Effector CD8-positive, alpha-beta T cell (primary cell): ENCODE measurements at places on chromosomes 4 and X.

DNA sequence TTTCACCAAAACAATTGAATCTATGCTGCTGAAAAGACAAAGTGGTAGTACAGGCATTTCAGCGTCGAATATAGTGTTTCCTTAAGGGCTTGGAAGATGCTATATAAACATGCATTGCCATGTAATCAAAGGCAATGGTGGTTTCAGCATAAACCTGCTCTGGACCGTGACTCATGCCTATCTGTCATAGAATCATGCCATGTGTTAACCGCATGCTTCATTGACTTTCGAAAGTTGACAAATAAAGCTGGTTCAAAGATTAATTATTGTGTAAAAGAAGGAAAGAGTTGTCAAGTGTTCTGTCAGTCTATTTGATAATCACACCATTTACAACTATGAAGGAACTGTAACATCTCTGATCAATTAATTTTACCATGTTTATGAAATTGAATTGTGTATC lies 83.2 kb downstream of the FUNDC1 start:
- DNase-seq = no peak

DNA sequence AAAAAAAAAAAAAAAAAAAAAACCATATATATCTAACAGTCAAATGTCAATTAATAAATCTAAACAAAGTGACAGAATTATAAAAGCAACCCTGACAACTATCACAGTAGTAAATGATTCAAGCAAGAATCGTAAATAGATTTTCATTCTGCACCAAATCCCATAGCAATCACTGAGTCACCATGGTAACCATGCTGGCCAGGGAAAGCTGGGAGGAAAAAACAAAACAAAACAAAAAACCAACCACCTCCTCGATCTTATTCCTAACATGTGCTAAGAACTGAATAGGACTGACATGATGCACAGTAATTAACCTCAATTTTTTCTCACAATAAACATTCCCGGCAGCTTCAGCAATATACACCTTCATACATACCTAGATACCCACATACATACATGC lies 30.6 kb upstream of the RAB40A start:
- DNase-seq = no peak

DNA sequence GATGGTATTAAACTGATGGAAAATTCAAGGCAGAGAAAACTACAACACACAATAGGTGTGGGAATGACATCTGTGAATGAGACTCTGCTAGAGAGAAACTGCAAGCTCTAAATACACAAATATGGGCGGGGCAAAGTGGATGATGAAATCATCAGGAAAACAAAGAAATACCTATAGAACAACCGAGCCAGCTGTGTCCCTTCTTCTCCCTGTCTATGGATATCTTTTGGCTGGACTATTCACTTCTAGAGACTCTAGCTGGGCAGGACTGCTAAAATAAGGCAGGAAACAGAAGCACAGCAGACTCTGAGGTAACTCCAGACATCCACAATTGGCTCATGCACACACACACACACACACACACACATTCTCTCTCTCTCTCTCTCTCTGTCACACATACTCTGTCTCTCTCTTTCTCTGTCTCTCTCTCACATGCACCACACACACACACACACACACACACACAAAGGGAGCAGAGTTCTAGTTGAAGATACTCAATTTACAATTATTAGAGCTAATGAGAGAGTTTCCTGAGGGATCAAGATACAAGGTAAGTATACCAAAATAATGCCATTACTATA lies 27.2 kb upstream of the EDNRA start:
- no peak for DNase-seq

- no peak for DNase-seq
Observed at GRCh38 chrX:23287191-23287725, 47.4 kb upstream of the PTCHD1 start.

GRCh38 chr4:138671106-138671505 lies 344.5 kb upstream of the NOCT start:
- DNase-seq = no peak

- DNase-seq = no peak
Observed at GRCh38 chrX:13216139-13216538, 103.7 kb downstream of the ATXN3L start.

GRCh38 chrX:109299091-109299490 lies 182.8 kb downstream of the GUCY2F start:
- DNase-seq = no peak

GRCh38 chr4:6332042-6332668 lies 62.5 kb downstream of the WFS1 start:
- DNase-seq = no peak

- DNase-seq = no peak
Observed at GRCh38 chr4:15675356-15675755, 6.3 kb upstream of the FAM200B start.

- no peak for DNase-seq
Observed at GRCh38 chrX:10159145-10159468, 2.3 kb downstream of the CLCN4 start.

- DNase-seq = no peak
Observed at GRCh38 chr4:183919141-183919540, 14.0 kb downstream of the STOX2 start.

GRCh38 chr4:36771411-36772153 lies 473.0 kb upstream of the NWD2 start:
- DNase-seq = no peak

GRCh38 chrX:15849555-15849954 lies 5.1 kb downstream of the AP1S2 start:
- no peak for DNase-seq

- DNase-seq = no peak
Observed at GRCh38 chrX:79556800-79557199, 189.7 kb upstream of the ITM2A start.

DNA sequence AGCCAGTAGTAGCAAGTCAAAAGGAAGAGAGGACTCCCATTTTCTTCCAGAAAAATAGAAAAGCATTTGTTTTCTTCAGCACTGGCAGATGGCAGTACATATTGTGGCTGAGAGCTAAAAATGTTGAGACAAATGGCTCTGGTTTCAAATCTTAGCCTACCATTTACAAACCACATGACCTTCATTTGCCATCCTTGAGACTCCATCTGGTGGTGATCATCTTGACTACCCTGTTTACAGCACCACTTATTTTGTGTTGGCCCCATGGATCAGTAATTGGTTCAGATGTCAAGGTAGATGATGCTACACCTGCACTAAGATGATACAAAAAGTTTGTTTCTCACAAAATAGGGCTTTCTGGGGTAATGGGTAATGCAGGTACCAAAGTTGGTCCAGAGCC lies 951.8 kb upstream of the IGFBP7 start:
- no peak for DNase-seq

GRCh38 chr4:96407225-96407624 lies 567.3 kb downstream of the PDHA2 start:
- DNase-seq = no peak

DNA sequence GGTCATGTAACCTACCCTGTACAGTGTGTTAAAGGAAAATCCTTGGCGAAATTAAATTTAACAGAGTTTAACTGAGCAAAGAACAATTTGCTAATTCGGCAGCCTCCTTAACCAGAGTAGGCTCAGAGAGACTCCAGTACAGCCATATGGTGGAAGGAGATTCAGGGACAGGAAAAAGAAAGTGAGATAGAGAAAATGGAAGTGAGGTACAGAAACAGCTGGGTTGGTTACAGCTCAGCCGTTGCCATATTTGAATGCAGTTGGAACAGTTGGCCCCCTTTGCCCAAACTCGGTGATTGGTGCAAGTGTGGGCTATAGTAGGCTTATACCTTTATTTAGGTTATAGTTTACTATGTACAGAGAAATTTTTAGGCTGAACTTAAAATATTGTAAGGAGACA lies 48.8 kb upstream of the GBA3 start:
- no peak for DNase-seq

DNA sequence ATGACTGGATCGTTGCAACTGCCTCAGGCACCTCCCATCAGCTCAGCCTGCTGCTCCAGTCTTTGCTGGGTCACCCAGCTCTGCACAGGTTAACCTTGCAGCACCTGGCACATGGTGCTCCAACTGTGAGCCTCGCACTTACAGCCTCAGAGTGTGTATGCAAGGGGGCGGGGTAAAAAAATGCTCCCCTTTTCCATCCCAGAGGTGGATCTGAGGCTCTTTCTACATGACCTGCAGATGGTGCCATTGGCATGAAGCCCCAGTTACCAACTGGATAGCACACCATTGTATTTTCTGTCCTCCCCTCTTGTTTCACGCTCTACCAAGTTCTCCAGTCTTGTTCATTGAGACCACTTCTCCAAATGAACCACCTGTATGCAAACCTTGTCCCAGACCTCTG lies 46.2 kb upstream of the TRPC3 start:
- DNase-seq = no peak

- no peak for DNase-seq
Observed at GRCh38 chr4:114281164-114281960, 301.9 kb upstream of the ARSJ start.

DNA sequence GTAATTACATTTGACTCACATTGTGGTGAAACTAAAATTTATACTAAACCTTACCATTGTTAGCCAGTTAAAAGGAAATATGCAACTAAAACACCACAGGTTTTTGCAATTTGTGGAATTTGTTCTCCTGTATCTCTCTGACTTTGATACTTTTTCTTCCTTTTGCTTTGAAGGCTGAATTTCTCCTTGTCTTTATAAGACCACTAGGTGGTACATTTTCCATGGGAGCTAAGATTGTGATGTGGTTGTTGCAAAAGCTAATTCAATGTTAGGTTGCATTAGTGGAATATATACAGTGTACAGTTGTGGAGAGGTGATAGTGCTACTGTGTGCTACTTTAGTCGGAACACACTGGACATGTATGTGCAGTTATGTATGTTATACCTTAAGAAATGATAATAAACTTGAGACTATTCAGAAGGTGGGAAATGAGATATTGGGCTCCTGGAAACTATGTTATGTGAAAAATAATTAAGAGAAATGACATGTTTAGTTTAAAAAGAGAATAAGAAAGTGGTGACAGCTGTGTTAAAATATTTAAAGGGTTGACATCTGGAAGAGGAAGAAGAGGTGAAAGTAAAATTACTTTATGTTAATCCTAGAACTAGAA lies 70.3 kb downstream of the ARL9 start:
- no peak for DNase-seq

DNA sequence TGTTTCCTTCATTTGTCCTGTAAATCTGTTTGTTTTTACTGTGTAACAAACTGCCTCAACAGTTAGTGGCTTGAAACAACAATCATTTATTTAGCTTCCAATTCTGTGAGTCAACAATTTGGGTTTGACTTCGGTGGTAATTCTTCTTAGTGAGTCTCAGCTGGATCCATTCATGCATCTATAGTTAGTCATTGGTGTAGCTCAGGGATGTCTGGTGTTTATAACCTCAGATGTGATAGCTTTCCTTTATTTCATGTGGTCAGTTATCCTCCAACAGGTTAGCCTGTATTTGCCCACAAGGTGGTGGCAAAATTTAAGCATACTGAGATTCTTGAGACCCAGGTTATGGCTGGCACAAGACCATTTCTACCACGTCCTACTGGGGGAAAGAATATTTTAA lies 1267.2 kb downstream of the RAPGEF2 start:
- no peak for DNase-seq

GRCh38 chr4:5463936-5464650 lies 244.3 kb downstream of the EVC2 start:
- DNase-seq = no peak

- no peak for DNase-seq
Observed at GRCh38 chrX:96578781-96579180, 105.9 kb upstream of the DIAPH2 start.

- DNase-seq = no peak
Observed at GRCh38 chrX:81390237-81390636, 188.3 kb downstream of the SH3BGRL start.

- no peak for DNase-seq
Observed at GRCh38 chrX:40832723-40833122, 97.4 kb upstream of the MED14 start.

GRCh38 chr4:87309625-87310024 lies 13.1 kb downstream of the HSD17B13 start:
- DNase-seq = no peak

DNA sequence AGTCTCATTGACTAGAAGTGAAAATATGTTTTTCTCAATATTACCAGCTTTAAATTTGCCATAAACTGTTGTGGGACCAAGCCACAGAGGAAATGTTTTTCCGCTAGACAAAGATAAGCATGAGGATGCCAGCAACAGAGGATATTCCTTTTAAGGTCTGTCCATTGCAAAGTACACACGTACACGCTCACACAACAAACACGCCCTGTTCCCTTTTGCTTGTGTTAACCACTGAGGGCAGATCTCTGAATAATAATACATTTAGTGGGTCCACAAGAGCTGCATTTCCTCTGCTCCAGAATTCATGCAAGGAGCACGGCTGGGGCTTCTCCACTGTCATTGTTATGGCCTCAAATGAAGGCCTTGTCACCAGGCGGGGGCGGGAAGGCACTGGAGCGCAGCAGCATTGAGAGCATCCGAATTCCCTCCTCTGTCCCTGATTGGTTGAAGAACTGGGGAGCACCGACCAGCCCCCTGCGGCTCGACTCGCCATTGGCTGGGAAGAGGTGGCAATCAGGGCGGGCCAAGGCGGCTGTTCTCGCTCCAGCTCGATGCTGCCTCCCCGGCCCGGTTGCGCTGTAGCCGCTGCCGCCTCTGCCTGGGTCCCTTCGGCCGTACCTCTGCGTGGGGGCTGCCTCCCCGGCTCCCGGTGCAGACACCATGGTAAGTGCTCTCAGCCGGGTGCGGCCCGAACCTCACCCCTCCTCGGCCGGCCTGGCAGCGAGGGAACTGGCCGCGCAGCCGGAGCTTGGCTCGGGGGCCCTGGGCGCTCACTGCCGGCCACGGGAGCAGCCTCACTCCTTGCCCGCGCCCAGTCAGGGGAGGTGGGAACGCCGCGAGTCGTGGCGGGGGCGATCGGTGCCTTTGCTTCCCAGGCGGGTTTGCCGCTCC lies at the start of gene GUCY1B1:
GUCY1B1 (plus strand) TSS at position 541 of the 891 bp plus-strand sequence; CDS start at position 661, 120 bp downstream.
- peak; percentile 39 for DNase-seq

DNA sequence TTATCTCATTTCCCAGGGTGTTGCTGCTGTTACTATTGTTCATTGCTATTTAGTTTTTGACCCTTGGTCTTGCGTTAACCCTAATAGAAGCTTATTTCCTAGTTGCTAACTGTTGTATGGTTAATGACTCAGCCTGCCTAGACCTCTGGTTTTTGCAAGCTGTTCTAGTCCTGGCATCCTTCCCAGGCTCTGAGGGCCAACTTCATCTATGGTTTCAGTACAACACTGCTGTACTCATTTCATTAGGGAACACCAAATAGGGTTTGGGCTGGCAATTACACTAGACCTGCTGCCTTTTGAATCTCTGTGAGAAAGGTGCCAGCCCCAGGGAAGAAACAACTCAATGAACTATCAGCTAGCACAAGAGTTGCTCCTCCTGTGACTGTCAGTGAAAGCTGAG lies 59.6 kb downstream of the DCX start:
- no peak for DNase-seq
